ENCODE measurements at places on chromosomes 5 and 9.
A peak's percentile ranks its signal among the peaks of the same experiment; 100 is the strongest.

GRCh38 chr9:38371495-38371894 is 21.0 kb upstream of the ALDH1B1 start:
- DNase-seq: peak; percentile 33

DNA sequence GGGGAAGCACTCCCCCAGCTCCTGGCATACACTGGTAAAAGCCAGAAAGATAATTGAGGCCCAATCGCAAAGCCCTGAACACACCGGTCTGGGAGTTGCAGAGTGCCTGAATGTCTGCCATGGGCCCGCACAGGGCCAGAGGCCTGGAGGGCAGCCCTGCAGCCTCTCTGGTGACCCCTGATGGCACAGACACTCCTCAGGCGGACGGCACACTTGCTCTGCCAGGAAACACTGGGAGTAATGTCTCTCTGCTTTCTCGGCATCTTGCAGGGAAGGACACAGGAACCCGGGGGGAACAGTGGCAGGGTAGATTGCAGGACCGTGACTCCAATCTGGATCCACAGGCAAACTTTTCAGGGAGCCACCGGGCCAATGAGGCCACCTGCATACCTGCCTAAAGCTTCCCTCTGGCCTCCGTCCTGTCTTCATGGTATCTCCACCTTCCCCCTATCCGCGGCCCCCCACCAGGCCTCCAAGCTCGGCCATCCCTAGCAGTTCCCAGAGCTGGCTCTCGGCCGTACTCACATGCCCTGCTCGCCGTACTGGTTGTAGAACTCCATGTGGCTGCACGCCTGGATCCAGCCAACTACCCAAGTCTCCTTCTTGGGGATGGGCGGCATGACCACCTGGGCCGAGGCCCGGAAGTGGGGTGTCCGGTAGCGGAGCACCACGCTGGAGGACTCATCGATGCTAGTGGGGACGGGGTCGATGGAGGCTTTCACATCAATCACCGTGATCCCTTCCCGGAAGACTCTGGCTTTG is 797 bp downstream of the FAM78A start:
- DNase-seq: no peak

DNA sequence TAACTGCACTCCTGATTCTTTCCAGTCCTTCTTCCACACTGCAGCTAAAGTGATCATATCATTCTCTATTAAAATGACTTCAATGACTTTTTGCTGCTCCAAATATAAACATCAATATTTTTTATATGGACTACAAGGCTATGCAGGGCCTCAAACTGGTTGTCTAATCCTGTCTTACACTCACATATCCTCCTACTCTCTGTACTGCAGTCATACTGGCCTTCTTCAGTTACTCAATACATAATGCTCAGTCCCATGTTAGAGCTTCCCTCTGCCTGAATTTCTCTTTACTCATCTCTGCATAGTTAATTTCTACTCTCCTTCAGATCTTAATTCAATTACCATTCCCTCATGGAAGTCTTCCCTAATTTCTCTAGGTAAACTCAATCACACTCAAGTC is 3.4 kb downstream of the MEIKIN start:
- no peak for DNase-seq

- no peak for DNase-seq
These were observed 15.4 kb downstream of the HACD4 start for GRCh38 chr9:21015995-21016394.

DNA sequence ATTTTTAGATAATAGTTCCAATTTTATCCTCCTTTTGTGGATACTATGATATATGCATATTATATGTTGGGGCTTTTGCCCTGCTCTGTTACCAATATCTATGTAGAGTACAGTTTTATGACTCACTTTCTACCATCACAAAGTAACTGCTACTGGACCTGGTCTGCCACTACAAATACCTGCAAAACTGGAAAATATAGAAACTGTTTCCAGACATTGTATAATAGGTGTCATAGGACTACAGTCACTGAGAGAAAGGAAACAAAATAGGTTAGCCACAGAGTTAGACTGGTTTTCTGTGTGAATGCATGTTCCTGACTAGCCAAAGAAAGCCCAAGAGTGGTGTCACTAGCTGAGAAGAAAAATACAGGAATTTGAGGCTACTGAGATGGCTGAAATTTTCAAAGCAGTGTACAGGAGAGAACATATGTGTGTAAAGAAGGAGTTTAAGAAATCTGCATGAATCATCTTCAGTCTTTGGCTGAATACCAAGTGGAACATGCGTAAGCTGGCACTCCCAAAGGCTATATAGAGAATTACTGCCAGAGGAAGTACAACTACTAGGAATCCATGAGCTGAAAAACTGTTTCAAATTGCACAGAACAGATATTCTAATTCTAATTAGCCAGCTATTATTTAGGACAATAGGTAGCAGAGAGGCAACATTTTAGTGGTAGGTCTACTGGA is 29.0 kb upstream of the FAM174A start:
- no peak for DNase-seq

- DNase-seq: no peak
These were observed 131.3 kb downstream of the MVB12B start for GRCh38 chr9:126457890-126458289.

- DNase-seq: no peak
These were observed 76.6 kb downstream of the PAPPA start for GRCh38 chr9:116230051-116230632.

DNA sequence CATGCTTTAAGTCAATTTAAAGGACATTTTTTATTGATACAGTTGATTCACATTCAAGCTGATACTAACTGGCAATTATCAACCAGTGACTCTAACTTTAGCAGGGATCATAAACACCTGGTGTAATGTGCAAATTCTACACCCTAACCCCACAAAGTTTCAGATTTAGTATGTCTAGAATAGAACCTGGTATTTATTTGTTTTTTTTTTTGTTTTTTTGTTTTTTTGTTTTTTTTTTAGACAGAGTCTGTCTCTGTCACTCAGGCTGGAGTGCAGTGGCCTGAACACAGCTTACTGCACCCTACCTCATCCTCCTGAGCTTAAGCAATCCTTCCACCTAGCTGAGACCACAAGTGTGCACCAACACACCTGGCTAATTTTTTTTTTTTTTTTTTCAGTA is 311.2 kb upstream of the SEMA6A start:
- no peak for DNase-seq

DNA sequence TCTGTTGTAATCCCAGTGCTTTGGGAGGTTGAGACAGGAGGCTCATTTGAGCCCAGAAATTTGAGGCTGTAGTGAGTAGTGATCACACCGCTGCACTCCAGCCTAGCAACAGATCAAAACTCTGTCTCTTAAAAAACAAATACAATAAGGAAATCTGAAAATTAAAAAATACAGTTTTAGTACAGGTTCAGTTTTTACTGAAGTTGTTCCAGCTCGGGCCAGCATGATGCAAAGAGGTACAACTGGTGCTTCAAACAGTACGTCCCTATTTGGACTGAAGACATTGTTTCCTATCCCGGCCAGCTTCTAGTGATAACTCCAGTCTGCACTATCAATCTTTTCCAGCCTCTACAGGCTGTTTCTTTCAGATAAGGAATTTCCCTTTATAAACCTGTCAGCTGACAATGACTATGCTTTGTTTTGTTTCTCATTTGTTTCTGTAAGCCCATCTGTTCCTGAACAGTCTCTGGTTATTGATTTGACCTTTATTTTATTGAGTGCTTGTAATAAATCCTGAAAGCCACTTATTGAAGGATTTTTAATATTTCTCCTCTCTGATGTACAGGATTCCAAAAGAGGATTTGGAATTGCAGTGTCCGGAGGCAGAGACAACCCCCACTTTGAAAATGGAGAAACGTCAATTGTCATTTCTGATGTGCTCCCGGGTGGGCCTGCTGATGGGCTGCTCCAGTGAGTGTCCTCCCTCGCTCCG is 41.9 kb downstream of the TJP2 start:
- no peak for DNase-seq

DNA sequence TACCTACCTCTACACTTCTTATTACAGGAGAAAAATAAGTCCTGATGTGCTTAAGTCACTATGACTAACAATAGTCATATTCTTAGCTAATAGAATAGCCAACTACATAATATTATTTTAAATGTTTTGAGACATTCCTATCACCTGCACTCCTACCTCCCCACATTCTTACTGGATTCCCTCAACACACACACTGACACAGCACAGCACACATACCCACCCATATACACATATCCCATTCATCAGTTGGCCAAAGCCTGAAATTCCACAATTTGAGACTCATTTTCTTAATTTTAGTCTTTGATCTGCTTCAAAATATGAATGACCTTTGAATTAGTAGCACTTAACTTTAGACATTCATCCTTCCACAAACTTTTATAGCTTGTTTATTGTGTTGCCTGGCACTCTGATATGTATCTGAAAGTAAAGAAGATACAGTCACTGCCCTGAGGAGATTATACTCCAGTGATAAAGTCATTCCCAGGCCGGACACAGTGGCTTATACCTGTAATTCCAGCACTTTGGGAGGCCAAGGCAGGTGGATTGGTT is 168.3 kb upstream of the RASA1 start:
- DNase-seq: no peak

GRCh38 chr5:103422756-103423155 is 139.8 kb downstream of the NUDT12 start:
- no peak for DNase-seq

Data from DMS79 (cell line).